ENCODE measurements at places on chromosomes 11 and 22.

DNA sequence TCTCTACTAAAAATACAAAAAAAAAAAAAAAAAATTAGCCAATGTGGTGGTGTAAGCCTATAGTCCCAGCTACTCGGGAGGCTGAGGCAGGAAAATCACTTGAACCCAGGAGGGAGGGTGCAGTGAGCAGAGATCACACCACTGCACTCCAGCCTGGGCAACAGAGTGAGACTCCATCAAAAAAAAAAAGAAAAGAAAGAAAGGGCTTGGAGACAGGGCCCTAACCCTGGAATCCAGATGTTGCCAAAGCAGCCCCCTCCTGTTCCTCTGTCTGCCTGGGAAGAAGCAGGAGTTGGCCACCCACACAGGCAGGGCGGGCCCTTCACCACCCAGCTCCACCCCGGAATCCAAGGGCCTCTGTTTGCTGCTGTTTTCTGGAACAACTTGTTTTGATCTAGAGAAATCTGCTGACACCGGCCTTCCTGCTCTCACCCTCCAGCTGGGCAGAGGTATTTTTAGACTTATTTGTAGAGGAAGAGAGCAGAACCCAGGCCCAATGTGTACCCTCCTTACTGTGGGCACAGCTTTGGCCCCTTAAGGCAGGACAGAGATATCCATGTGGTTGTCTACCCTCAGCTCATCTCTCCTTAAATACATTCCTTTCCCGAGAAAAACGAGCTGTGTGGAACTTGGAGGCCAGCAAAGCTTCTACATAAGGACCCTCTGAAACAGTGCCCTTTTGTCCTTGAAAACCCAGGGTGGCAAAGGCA is 2.7 kb upstream of the NEAT1 start:
- peak; percentile 30 for DNase-seq

DNA sequence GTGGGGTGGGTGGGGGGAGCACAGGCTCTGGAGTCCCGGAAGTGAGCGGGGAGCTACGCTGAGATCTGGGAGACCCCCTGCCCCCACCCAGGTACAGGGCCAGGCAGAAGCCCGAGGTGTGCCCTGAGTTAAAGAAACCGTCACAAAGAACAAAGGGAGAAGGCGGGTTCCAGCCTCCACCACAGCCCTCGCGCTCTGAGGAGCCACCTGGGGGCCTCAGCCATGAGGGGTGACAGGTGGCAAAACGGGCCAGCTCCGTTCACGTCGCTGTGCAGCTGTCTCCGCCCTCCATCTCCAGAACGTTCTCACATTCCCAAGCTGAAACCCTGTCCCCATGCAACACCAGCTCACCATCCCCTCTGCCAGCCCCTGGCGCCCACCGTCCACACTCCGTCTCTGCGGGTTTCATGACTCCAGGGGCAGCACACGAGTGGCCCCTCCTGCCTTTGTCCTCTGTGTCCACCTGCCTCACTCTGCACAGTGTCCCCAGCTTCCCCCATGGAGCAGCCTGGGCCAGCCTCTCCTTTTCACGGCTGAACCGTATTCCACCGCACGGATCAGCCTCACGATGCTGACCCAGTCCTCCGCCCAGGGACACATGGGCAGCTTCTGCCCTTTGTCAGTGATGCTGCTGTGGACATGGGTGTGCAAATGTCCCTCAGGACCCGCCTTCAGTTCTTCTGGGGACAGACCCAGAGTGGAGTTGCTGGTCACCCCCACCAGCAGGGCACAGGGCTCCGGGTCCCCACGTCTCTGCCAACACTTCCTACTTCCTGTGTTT is 1.7 kb upstream of the MUC5B start:
- no peak for DNase-seq

- peak; percentile 90 for DNase-seq
Observed at GRCh38 chr11:61695917-61696316, 15.7 kb downstream of the DAGLA start.

- no peak for DNase-seq
Observed at GRCh38 chr11:117300283-117300663, 9.1 kb downstream of the BACE1-AS start.

GRCh38 chr22:46033256-46034200 is 56.6 kb upstream of the WNT7B start:
- DNase-seq: no peak

- DNase-seq: no peak
Observed at GRCh38 chr11:111101881-111102280, 143.6 kb upstream of the POU2AF2 start.

GRCh38 chr11:10181811-10182210 is 112.2 kb downstream of the SBF2 start:
- DNase-seq: no peak

DNA sequence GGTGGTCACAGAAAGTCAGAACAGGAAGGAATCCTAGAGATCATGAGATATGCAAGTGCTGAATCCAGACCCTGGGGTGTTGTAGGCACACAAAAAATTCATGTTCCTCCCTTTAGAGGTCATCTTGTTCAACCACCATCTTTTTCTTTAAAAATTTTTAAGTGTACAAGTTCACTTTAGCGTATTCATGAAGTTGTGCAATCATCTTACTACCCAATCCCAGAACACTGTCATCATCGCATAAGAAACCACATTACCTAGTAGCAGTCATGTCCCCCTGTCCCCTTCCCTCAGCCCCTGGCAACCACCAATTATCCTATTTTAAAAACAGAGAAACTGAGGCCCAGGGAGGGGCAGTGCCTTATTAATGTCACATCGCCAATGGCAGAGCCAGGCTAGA is 20.3 kb upstream of the WNT11 start:
- no peak for DNase-seq

DNA sequence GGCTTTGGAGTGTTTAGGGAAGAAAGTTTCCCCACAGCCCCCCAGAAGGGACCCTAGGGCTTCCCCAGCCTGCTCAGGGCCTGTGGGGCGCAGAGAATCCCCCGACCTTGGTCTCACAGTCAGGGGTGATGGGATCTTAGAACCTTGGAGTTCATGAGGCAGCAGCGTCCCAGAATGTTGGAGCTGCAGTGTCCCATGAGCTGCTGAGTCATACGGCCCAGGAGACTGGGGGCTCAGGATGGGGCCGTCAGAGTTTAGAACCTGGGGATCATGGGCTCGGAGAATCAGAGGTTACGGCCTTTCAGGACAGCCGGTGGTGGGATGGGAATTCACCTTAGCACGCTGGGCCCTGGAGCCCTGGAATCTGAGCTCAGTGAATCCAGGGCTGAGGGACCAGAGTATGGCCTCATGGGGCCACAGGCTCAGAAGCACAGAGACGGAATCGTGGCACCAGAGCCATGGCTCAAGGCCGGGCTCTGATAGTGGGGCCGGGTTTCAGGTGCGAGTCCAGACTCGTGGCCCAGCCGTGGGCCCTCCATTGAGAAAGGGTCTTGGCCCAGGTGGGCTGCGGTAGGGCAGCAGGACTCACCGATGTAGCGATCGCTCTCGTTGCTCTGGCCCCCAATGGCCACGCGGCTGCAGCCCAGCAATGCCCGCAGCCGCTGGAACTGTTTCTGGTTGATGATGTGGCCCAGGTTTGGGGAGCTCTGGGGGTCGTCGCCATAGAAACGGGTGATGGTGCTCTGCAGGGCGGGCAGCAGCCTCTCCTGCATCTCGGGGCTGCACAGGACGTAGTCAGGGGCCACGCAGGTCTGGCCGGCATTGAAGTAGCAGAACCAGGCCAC is 9.5 kb downstream of the ALDH3B2 start:
- DNase-seq: no peak

- DNase-seq: no peak
Observed at GRCh38 chr11:100774132-100774531, 87.0 kb downstream of the ARHGAP42 start.

- DNase-seq: no peak
Observed at GRCh38 chr11:117199053-117199915, at the start of gene TAGLN. Gene TAGLN, plus strand, starts transcription at chr11:117199370. Its CDS starts 3,644 bp downstream, at chr11:117203014.

DNA sequence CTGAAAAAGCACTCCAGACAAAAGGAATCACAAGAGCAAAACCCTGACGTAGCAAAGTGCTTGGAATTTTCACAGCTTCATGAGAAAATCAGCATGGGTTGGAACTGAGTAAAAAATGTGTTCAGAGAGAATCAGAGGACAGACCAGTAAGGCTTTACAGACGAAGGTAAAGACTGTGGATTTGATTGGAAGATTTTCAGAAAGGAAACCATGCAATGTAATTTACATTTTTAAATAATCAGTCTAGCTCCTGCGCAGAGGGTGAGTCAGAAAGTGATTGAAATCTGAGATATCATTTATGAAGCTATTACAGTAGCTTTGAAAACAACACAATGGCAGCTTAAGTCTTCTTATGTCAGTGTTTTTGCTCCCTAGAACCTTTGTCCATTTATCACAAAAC is 1122.3 kb downstream of the LRRC4C start:
- DNase-seq: no peak

Data from H54 (cell line).